ENCODE measurements at places on chromosomes 12 and 14. TPM values are rescaled to one million over a fixed set of nuclear protein-coding genes. Genes with fewer than 3 reads are reported as not detected.

ADAM21 gene
- total RNA-seq: 0.43 TPM

GRCh38 chr12:79482921-79483320 lies 207.8 kb downstream of the PAWR start:
- no peak for DNase-seq

TTC9 gene
- total RNA-seq: under 0.01 TPM

DNA sequence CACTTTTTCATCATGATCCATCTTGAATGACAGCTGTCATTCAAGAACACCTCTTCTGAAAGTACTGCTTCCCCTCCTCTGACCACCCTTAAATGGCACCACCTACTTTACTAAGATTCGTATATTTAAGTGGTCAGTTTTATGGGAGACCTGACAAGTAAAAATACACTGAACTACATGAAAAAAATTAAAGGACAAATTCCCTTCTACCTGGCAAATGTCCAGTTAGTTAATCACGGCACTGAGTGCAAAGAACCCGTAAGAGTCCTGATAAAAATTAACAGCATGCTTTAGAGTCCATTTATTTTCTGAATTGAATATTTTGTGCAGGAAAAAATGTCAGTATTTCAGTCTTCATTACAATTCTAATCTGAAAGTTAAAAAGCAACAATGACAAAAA lies 48.7 kb downstream of the SETD3 start:
- DNase-seq: no peak

GRCh38 chr12:113402586-113403260 lies 964 bp downstream of the SDS start:
- DNase-seq: no peak

Data from fibroblast of villous mesenchyme (primary cell).